GF-D8 (cell line): ENCODE measurements at places on chromosomes 5 and 9.
A peak's percentile ranks its signal among the peaks of the same experiment; 100 is the strongest.

DNA sequence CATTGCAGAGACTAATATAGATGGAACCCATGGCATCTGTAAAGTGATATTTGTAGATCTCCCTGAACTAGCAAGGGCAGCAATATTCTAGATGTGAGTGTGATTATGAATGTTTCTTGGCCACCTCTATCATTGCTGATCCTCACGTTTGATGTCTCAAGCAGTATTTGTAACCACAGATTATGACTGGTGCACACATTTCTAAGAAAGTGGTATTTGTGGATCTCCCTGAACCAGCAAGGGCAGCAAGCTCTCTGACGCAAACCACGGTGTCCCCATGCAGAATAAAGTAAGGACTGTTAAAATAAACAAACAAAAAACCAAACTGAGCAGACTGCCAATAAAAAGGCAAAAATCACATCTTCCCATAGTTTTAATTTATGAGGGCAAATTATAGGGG lies 301.3 kb downstream of the CSNK1G3 start:
- DNase-seq, result no peak

GRCh38 chr5:15858326-15858725 lies 321.3 kb downstream of the MARCHF11 start:
- no peak for DNase-seq

- no peak for DNase-seq
Observed at GRCh38 chr9:112743216-112743836, 7.2 kb upstream of the SNX30 start.

- no peak for DNase-seq
Observed at GRCh38 chr5:149207831-149208230, 63.8 kb upstream of the AFAP1L1 start.

- DNase-seq, result peak; percentile 90
Observed at GRCh38 chr5:111774525-111774924, 17.5 kb upstream of the NREP start.

DNA sequence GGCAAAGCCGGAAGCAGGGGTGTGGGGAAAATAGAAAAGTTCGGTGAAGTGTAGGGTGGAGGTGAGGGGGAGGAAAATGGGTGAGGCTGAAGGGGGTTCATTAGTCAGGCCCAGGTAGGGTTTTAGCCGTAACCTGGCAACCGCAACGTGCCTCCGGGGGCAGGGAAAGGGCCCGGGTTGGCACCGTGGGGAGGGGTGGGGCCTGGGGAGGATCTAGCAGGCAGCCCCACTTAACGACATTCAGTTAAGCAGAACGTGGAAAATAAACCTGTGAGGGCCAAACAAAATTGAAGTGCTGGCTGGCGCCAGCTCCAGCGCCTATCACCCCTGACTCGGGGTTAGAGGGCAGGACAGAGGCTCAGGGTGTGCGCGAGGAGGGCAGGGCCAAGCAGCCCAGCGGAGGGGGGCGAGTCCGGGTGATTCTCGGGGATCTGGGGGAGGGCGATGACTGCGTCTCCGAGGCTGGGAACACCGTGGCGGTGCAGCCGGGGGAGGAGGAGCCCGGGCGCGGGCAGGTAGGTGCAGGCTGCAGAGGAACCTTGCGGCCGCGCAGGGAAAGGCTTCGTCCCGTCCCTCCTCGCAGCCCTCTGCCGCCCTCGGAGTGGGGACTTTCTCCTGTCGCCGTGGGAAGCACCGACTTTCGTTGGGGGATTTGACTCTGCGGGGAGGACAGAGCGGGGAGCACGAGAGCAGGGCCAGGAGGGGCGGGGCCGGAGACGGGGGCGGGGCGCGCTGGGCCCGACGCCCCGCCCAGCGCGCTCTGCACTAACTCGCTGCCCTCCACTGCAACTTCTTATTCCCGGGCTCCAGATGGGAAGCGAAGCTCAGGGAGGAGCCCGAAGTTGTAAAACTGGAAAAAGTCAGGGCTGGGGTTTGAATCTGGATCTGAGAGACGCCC lies 5.1 kb downstream of the RGS14 start:
- no peak for DNase-seq

GRCh38 chr9:37350486-37351190 lies 71.9 kb upstream of the GRHPR start:
- no peak for DNase-seq

DNA sequence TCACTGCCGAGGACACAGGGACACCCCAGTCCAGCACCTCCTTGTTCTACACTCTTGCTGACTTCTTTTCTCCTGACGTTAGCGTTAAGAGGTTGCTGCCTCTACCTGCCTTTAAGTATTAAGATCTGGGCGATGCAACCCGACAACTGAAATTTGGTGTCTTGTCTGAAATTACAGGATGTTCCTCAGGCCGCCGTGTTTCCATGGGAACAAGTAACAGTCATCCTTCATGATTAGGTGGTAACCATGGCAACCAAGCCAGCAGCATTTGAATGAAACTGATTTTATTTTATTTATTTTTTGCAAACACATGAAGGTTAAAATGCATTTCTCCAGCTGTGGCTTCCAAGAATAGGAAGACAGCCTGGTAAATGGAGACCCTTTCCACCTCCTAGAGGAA lies 20.8 kb downstream of the DAB2IP start:
- DNase-seq, result no peak

DNA sequence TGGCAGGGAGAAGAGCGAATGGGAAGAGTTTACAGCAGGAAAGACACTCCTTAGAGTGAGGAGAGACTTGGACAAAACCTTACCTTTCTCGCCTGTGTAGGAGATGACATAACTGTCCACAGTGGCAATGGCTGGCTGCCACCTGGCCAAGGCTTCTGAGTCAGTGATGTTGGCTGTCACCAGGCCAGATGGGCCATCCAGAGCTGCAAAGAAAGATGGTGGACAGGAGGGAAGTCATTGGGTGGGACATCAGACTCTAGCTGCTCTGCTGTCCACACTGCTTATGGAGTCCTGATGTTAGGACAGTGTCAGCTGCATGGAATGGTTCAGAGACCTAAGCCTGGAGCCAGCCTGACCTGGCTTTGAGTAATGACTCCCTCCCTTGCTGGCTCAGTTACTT lies 79.8 kb downstream of the TNC start:
- DNase-seq, result no peak

GRCh38 chr5:133321286-133321832 lies 269.5 kb downstream of the HSPA4 start:
- no peak for DNase-seq

DNA sequence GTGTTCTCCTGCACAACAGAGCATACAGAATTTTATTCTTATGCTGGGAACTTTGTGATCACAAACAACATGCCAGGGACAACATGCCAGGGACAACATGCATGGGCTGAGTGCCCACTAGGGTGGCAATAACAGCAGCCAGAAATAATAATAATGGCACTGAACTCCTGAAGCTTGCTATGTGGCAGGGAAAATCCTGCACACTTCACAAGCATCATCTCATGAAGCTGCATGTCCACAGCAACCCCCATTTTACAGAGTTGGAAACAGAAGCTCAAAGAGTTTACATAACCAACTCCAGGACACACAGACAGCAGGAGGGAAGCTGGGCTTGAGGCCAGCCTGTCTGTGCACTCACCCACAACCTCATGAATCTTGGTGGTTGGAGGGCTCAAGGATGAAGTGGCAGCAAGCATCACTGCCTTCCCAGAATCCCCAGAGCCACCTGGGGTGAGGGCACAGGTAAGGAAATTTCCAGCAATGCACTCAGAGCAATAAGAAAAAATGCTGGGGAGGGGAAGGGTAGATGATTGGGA lies 111.4 kb downstream of the GABBR2 start:
- no peak for DNase-seq

GRCh38 chr5:140574165-140574564 lies 9.5 kb downstream of the SLC35A4 start:
- DNase-seq, result no peak

DNA sequence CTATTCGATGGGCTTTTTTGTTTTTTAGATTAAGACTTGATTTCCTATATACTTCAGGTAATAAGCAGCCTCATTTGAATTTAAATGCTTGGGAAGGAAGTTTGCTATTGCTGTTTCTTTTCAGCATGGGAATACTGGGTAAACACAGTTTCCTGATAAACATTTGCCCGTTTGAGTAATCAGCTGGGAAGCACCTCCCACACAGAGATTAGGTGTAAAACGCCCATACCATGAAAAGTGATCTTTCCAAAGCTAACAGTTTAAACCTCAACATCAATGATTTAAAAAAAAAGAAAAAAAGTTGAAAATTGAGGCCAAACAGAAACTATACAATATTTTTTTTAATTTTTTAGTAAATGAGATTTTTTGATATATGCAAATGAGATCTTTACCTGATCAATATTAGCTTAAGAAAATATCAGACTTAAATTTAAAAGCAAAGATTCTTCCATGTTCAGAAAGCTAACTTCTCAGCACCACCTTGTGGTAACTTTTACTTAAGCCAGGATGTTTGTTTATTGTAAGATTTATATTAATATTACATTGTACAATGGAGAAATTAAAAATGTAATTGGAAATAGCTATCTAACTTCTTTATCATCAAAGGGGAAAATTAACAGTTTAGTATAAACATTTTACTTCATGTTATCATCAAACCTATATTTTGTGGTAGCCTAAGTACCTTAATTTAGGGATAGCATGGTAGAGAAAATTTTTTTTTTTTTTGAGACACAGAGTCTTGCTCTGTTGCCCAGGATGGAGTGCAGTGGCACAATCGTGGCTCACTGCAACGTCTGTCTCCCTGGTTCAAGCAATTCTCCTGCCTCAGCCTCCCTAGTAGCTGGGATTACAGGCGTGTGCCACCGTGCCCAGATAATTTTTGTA lies 39.8 kb downstream of the F2RL2 start:
- no peak for DNase-seq

DNA sequence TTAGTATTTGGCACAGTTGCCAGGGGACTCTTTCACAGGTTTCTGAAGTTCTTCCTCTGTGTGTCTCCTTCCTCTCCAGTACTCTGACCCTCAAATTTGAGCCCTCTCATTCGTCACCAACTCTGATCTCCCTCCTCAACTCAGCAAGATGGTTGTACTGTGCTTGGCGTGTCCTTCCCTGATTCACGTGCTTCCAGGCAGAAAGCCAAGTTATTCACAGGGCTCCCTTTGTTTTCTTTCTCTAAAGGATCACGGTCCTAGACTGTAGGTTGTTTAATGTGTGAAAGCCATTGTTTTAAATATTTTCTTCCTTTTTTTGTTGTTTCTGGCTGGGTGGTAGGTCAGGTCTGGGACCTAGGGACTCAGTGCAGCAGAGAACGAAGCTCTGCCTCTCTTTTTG lies 142.9 kb downstream of the DMAC1 start:
- DNase-seq, result no peak

DNA sequence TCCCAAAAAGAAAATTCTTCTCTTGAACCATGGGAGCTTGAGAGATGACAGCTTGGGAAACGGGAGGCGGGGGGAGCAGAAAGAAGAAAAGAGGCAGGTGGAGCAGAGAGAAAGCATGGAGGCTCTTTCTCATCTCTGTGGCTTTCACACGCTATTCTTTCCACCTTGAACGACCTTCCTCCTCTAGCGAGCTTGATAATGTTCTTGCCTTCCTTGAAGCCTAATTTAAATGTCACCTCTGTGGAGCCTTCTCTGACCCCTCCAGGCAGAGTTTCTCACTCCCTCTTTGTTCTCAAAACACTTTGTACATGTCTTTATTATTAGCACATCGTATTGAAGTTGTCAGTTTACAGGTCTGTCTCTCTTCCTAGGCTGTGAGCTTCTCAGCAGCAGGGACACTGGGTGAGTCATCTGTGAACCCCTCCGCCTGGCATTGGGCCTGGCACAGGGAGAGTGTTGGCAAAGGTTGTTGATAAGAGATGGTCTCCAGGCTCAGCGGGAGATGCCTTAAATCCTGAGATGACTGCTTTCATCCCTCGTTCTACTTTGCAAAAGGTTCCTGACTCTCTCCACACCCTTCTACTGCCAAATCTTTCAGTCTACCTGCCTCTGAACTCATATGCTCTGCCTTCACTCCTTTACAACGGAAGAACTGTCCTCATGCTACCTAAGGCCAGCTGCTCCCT lies 14.1 kb upstream of the STRBP start:
- DNase-seq, result no peak

GRCh38 chr5:172886476-172886875 lies 52.4 kb downstream of the ERGIC1 start:
- DNase-seq, result no peak

GRCh38 chr9:123523001-123523400 lies 167.0 kb downstream of the CRB2 start:
- DNase-seq, result no peak

DNA sequence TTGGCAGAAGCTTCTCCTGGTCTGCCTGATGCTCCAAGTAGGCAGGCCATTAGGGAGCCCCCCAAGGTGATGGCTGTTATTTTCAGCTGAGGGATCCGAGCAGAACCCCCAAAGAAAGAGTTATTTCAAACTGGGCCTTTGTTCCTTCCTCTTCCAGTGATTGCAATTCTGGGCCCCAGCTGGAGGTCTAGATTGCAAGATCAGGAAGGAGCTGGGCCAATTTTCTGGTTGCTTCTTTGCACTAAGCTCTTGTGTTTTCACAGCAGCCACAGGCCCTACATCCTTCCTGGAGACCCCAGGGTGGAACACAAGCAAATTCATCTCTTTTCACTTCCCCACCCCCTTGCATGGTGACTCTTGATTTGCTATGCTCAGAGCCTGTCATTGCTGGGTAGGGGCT lies 215.0 kb downstream of the SEMA6A start:
- peak; percentile 5 for DNase-seq

- no peak for DNase-seq
Observed at GRCh38 chr9:117153021-117153420, 261.8 kb downstream of the ASTN2 start.

DNA sequence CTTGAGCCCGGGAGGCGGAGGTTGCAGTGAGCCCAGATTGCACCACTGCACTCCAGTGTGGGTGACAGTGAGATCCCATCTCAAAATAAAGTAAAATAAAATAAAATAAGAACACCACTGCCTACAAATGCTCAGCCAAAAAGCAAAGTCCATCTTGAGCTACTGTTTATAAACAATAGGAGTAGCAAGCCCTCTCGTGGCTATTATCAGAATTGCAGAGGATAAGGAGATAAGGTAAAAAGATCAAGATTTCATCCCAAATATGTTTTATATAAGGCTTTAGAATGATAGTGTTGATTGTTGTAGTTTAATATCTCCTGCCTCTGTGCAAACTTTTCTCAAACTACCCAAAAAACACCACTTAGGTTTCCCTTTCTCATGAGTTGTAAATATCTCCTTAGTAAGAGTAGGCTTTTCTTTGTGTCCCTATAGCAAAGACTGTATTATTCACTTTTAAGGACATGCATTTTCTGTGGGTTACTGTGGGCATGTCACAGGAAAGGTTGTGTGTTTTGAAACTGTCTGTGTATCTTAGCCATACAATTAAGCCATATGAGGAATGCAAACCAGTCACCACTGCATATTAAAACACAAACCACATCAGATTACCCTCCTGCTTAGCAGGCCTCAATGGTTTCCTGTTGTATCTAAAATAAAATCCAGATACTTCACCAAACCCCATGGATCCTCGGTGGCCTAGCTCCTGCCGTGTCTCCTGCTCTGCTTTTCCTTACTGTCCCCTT lies 31.8 kb upstream of the CKS2 start:
- peak; percentile 51 for DNase-seq

GRCh38 chr9:97940233-97940632 lies 2.3 kb upstream of the HEMGN start:
- no peak for DNase-seq

DNA sequence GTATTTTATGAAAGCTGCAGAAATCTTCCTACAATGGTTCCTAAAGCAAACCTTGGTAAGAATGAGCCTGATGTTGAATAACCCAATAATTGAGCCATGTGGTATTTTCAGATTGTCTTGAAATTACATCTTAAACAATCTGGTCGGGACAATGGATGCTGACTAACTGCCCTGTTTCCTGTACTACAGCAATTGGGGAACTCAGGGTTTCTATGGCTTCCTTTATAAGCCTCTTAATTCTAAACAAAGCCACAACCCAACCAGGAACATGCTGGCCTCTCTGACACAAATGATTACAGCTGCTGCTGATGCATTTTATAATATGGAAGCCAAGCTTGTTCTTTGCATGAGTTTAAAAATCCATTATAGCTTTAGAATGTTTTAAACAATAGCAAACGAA lies 30.2 kb downstream of the PTPN3 start:
- peak; percentile 55 for DNase-seq
